ENCODE measurements at places on chromosomes 12 and 14.

DNA sequence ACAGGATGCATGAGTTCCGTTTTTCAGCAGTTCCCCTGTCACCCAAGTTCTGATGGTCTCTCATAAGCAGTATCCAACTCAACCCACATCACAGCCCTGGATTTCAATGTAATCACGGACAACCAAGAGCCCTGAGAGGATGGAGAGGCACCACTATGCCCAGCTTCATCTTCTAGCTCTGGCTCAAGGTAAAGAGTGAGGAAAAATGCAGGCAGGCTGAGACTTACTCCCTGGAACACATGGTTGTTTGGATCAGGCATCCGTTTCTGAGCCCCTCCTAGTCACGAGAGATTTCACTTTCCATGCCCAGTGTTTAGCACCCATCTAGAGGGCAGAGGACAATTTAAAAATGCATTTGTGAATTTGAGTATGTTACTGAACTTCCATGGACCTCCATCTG is 45.0 kb downstream of the ANO2 start:
- DNase-seq: no peak

DNA sequence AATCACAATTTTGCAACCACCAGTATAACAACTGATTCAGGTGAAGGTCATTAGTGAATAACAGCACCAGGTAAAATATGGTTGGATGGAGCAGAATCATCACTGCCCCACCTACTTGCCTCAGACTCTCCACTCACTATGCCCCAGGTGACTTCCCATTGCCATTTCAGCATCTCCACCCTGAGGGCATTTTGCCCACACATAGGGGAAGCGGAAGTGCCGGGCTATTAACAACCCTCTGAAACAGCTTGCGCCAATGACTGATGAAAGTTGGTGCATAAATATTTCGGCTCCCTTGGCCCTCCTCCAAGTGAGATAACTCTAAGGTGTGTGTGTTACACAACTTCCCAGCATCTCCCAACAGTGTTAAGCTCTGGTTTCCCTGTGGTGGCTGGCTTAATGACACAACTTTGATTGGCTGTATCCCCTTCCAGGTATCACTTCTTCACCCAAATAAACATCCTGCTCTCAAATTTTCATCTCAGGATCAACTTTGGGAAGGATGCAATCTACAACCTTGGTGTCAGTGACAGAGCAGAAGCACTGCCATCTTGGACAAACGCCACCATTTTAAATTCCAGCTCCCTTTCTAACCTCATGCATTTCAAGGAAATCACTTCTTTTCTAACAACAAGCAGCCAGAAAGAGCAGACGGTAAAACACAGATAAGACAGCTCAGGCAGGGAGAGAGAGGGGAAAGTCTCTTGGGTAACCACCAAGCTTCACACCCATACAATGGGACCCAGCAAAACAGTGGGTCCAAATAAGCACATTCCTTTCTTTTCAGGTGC is 73.6 kb upstream of the PPP2R5C start:
- DNase-seq: no peak

GRCh38 chr12:55922126-55922525 is 5.6 kb downstream of the PYM1 start:
- no peak for DNase-seq

GRCh38 chr14:100733152-100733850 is 6.6 kb downstream of the DLK1 start:
- no peak for DNase-seq

GRCh38 chr12:127494961-127495915 is 771.7 kb upstream of the TMEM132C start:
- DNase-seq: no peak

DNA sequence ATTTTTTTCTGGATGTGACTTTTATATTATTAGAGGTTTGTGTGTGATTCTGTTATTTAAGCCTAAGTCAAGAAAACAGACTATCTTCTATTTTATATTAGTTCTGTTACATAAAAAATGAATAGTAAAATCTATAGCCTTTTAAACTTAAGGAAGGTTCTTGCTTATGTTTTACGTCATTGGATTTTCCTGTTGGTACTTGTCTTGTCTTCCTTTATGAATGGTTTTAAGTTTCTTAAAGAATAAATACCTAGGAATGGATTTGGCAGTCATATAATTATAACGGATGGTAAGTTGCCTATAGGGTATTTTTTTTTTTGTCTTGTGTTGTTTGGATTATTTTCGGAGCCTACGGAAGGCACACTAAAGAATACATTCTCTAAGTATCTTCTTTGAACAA is 161.8 kb upstream of the PTPRQ start:
- DNase-seq: no peak

DNA sequence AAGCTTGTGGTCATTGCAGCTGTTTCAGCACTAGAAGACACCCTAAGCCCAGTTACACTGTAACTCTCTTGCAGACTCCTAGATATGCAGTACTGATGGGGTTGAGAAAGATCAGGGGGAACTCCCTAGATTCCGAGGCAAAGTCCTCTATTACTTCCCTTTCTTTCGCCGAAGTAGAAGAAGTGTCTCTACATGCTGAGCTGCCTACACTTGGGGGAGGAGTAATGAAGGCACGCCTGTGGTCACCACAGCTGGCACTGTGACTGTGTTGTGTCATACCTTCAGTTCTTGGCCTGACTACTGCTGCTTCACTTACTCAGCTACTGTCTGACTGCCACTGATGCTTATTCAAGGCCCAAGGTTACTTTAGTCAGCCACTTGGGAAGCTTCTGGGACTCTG is 35.1 kb upstream of the RPL10L start:
- no peak for DNase-seq

DNA sequence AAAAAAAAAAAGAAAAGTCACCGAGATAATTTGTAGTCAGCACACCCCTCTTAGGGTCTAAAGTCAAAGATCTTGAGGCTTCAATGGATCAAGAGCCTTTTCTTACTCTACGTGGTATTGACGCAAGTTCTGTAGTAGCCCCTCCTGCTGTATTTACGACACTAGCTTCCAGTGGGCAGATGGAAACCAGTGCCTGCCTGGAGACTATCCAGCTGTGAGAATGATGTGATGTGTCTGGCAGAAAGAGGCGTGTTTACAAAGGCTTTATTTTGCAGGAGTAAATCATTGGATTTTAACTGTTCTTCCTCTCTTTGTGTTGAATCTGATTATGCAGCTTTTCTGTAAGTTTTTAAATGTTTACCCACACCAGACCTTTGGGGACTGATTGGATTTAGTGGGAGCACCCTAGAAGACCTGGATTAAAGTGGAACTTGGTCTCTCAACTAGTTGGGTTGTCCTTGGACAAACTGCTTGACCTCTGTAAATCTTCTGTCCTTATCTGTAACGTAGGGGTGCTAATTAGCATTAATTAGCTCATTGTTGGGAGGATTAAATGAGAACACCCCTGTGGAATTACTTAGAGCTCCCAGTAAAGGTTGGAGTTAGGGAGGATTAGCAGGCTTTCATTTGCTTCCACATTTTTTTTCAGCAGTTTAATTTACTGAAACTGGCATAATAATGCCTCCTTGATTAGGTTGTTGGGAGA is 72.4 kb downstream of the RASSF3 start:
- peak; percentile 51 for DNase-seq

DNA sequence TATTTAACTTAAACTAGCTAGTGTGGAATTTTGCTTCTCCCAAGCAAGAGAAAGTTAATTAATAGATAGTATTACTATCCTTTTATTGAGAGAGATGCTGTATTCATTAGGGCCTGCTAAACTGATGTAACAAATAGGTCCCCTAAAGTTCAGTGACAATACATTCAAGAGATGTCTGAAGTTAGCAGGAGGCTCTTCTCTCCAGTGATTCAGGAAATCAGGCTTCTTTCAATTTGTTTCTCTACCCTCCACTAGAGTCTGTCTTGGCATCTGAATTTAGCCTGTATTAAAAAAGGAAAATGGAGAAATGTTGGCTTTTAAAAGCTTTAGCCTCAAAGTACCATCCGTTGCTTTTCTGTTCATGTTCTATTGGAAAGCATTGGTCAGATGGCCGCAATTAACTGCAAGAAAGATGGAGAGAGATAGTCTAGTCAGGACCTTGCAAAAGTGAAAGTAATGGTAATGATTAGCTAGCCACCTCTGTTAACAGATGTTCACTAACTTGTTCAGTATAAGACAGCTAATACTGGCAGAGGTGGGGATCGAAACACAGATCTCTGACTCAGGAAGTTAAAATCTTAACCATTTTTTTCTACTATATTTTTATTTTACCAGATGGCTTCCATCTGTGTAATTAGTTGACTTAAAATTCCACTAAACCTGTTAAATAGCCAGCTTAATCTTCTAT is 786.8 kb downstream of the TMTC2 start:
- peak; percentile 24 for DNase-seq

- DNase-seq: no peak
Observed at GRCh38 chr14:91292491-91292890, 48.0 kb upstream of the GPR68 start.

Data from DMS 273 treated with DMSO at 0.1 percent for 48 hours (cell line).